ENCODE measurements at places on chromosomes 6 and 20. TPM values are rescaled to one million over a fixed set of nuclear protein-coding genes. Genes with fewer than 3 reads are reported as not detected.
A peak's percentile ranks its signal among the peaks of the same experiment; 100 is the strongest.

- DNase-seq, result no peak
Observed at GRCh38 chr6:164097551-164098398, 683.3 kb downstream of the QKI start.

DNA sequence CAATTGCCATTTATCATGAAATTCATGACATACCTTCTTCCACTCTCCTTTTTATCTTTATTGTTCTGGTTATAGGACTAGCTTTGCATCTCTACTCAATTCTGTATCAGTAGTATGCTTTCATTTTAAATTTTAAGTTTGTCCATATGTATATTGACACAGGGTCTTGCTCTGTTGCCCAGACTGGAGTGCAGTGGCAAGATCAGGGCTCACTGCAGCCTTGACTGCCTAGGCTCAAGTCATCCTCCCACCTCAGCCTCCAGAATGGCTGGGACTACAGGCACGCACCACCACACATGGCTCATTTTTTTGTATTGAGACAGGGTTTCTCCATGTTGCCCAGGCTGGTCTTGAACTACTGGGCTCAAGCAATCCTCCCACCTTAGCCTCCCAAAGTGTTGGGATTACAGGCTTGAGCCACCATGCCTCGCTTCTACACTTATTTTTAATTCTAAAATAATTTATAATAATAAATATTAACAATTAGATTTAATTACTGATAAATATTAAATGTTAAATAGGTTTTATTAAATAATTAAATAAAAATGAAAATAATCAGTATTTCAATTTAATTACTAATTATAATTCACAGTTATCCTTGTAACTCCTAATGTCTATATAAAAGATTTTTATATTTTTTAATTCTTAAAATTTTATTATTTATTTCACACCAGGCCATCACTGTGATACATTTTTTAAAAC, 27.7 kb downstream of the TRIM38 start:
- no peak for DNase-seq

- DNase-seq, result no peak
Observed at GRCh38 chr6:50899306-50899870, 80.7 kb downstream of the TFAP2B start.

Gene LRP11
- 52.7 TPM for total RNA-seq

GRCh38 chr20:63125838-63126601, 89.9 kb downstream of the YTHDF1 start:
- DNase-seq, result no peak

DNA sequence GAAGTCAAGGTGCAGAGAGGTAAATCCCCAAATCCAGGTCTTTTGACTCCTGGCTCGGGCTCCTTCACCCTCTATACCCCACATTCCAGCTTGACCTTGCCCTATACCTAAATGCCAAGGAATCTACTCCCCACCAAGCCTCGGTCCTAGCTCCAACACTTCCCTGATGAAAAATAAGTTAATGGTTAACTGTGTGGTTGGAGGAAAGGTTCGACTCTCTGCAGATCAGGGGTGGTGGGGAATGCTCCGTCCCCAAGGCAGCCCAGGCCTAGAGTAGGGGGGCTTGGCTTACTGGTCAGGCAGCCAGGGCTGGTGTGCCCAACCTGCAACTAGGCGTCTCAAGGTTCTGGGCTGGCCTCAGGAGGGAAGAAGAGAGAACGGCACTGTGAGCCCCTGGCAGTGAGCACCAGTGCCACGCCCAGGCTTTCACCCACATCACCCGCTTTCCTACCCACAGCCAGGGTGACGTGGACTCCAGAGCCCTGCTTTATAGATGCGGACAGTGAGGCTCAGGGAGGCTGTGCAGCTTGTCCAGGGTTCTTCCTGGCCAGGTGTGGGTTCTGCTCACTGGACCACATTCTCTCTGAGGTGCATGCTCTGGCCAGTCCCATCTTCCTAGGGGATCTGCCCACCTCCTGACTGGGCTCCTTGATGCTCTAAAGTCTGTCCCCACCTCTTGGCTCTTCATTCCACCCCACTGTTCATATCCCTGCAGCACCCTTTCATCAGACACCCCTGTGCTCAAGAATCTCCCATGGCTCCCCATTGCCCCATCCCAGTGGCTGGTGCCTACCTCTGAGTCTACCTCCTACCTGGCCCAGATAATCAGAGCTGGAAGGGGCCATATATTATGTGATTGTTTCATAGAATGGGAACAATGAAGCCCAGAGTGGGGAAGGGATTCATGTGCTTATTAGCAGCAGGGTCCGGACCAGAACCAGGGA, 8.2 kb downstream of the SPDEF start:
- peak; percentile 56 for DNase-seq

DNA sequence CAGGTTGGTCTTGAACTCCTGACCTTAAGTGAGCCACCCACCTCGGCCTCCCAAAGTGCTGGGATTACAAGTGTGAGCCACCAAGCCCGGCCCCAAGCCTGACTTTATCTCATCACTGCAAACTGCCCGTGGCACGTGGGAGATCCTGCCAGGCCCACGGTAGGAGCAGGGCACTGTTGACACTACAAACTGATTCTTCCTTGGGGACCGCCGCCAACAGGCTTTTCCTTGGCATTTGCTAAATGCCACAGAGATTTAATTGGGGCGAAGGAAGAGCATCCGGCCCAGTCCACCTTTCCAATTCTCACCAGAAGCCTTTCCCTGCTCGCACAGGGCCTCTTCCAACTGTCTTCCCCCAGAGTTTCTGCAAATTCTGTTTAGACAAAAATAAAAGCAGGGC, 11.0 kb downstream of the ATP9A start:
- DNase-seq, result peak; percentile 80

DNA sequence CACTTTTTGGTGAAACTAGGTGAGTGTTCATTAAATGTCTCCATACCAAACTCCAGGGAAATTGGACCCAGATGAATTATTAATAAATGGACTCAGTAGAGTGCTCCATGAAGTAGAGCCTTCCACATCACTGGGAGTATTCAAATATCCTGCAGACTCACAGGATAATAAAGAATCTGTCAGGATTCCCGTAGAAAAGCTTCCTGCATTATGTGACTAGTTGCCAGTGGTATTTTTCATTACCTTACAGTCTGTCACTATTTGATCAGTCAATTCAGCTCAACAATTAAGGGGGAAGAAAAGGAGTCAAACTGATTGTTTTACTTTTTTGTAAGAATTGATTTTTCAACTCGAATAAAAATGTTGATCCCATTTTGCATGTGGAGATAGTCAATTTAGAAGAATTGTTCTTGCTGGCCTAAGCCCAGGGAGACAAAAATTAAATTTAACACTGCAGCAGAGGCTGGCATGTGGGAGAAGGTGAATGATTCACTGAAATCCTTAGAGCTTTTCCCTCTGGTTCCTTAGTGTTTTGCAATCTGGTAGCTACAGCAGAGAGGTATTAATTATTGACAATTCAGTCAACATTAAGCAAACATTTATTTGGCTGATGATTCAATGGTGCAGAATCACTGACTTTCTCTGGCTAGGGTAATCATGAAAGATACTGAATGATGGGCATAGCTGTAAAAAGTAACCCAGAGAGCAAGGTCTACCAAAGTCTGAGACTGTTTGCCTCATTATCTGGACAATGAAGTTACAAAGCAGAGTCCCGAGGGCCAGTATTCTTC, 442.4 kb downstream of the CD83 start:
- no peak for DNase-seq

- no peak for DNase-seq
Observed at GRCh38 chr6:122678841-122679240, 68.6 kb downstream of the PKIB start.

DNA sequence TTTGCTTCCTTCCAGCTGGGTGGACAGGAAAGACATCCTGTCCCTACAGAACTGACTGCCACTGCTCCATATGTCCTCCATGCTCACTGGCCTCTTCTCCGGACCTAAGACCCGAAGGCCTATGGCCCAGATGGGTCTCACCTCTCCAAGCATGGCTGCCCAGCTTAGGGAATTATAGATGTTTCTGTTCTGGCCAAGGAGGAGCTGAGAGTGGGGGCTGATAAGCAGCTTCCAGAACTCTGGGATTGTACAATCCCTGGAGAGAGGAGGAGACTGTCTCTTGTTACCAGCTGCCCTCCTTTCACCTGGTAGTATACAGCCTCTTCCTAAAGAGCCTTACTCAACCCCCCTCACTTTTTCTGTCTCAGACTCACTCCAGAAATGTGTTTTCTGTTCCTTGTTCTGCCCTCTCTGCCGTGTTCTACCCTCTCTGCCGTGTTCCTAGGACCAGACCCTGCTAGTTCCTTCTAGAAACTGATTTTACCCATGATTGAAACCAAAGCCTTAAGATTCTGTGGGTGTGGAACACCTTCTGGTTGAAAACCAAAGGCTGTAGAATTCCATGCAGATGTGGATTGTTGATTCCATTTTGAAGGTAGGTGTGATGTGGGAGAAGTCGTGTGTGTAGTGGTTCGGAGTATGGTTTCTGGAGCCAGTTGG, 28.7 kb downstream of the ANKS1A start:
- DNase-seq, result no peak

GRCh38 chr6:99589290-99589672, 17.4 kb upstream of the PRDM13 start:
- no peak for DNase-seq

Gene RGS17
- total RNA-seq, result 3.3 TPM

- no peak for DNase-seq
Observed at GRCh38 chr20:51732096-51732791, 35.9 kb downstream of the ATP9A start.

Gene NPBWR2
- total RNA-seq, result not detected

- DNase-seq, result peak; percentile 46
Observed at GRCh38 chr6:134035823-134036296, 16.6 kb downstream of the SLC2A12 start.

GRCh38 chr6:43703512-43704429, 16.2 kb upstream of the MRPS18A start:
- no peak for DNase-seq

DNA sequence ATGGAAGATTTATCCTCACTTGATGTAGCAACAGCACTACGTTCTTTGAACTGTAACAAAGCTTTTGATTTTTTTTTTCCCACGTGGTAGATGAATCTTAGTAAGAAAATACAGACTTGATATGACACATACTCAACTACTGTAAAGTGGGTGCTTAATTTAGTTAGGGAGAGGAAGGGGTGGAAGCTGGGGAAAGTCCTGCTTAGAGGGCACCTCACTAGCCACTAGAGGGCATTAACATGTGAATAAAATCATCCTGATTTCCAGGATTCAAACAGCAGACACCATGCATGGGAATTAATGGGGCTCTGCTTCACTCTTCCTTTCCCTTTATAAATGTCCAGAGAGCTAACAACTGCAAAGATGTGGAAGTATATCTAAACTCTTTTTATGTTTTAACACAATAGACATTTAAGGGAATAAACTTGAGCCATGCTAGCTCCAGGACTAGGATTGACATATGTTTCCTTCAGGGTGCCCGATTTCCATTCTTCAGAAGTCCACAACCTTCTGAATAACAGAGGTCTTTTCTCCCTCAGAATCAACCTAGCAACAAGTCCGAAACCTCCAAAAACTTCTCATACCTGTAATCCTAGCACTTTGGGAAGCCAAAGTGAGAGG, 250.1 kb downstream of the ATXN1 start:
- no peak for DNase-seq

Gene PRIM2
- total RNA-seq, result 18.5 TPM

DNA sequence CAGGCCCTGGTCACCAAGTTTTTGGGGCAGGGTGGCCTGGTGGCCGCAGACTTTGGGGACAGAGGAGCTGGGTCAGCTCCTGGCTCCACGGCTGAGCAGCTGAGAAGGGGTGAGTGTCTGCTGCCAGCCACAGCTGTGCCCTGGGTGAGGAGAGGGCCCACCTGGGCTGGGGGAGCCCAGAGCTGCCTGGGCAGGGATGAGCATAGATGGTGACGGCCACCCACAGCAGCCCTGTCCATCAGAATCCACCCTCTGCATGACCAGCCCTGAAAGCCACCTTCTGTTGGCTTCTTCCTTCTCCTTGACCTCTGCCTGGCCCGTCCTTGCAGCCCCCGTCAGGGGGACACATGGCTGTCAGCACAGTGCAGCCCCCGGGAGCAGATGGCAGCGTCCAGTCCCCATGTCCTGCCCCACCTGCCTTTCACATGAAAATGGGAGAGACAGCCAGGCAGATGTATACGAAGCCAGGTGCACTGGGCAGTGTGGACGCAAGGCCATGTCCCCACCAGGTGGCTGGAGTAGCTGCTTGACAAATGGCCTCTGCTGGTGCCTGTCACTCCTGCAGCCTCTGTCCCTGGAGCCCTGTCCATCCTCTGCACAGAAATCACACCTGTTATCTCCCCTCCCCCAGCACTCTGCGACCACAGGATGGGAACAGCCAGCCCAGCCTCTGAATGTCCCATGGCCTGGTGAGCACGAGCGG, 220.8 kb downstream of the PREX1 start:
- no peak for DNase-seq

Gene ADGB
- total RNA-seq, result not detected

DNA sequence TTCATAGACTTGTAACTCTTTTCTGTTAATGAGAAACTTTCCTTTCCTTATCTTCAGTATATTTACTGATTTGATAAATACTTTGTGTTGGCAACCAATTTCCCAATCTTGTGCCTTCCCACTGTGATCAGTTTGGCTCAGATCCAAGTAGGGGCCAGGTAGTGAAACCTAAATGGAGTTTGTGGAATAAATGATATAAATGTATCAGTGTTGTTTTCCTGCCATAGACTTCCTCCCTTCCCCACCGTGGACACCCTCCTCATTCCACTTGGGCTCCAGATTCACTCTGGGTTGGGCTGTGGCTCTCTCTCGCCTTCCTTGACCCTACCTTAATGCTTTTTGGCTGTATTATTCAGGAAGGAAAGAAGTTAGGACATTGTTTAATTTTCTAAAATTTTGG, 1.3 kb downstream of the ZKSCAN3 start:
- no peak for DNase-seq

- no peak for DNase-seq
Observed at GRCh38 chr6:125819535-125820326, 29.0 kb downstream of the NCOA7 start.

GRCh38 chr6:241336-241865, 50.9 kb upstream of the DUSP22 start:
- DNase-seq, result no peak

Gene LKAAEAR1
- total RNA-seq, result 10.2 TPM

- no peak for DNase-seq
Observed at GRCh38 chr6:169183233-169183632, 70.4 kb downstream of the THBS2 start.

Gene BPIFB4
- total RNA-seq, result 1.1 TPM

DNA sequence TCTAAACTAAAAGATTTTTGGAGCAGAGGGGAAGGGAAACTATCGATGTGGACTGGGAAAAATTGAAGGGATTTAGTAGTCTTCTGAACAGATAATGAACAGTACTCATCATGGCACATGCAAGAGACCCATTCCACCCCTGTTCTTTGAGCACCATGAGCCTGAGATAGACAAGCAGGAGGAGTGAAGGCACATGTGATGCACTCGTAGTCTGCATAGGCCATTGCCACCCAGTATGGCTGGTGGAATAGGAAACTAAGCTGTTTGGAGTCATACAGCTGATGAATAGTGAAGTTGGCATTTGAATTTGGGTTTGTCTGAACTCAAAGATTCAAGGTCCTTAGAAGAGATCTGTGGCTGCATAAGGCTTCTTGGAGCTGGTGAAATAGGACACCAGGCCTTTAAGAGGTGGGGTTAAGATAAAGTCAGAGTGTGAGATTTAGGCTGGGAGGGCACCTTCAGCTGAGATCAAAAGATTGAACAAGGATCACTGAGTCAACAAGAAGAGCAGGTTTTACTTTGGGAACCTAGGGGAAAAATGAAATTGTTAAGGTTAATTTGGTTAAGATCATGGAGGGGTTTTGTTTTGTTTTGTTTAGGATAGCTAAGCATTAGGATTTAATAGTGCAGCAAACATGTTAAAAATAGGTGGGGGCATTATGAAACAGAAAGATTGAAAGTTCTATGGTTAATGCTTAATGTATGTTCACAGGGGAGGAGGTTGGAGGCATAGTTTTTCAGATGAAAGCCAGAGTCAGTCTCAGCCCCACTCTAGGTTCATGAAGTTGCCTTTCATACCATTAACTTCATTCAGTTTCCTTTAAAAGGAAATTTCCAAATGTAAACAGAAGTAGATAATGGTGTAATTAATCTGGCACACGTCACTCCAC, 148.8 kb downstream of the ARID1B start:
- no peak for DNase-seq

All from prostate gland (tissue), 2 donors.